H1 (cell line): ENCODE measurements at places on chromosomes 3 and 15. TPM values are rescaled to one million over a fixed set of nuclear protein-coding genes. Genes with fewer than 3 reads are reported as not detected.

Gene CPLX3
- not detected in 2 replicates for total RNA-seq

GRCh38 chr3:12185172-12185710, 26.5 kb upstream of the TIMP4 start:
- DNase-seq, result no peak

Gene SKOR1
- 0.11 TPM in 2 replicates for total RNA-seq

GRCh38 chr15:67832031-67832551, 6.8 kb downstream of the SKOR1 start:
- no peak for DNase-seq

GRCh38 chr3:8456412-8456811, 45.2 kb upstream of the LMCD1 start:
- DNase-seq, result no peak

DNA sequence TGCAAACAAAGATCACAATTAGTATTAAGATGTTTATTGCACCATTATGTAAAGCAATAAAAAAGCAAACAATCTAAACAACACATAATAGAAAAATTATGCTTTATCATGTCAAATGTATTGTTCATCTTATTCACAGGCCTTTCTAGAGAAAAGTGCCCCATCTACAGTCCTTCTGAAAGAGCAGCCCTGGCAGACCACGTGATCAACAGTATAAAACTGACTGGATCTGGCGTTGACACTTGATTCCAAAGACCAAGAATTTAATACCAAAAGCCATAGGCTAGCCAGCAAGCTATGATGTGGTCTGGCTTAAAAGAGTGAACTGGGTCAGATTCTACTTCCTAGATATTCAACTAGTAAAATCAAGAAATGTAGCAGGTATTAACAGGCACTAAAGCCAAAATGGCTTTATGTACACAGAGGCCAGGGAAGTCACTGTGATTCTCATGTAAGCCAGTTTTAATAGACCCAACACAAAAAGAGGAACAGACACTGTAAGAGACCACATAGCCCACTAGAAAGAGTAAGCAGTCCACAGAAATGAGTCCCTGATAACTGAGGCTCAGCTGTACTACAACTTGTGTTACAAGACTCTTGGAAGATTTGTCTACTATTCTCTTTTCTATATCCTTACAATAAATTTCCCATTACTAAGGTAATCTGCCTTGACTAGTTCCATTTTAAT, 32.5 kb downstream of the DMXL2 start:
- no peak for DNase-seq

Gene RTP1
- total RNA-seq, result 3.0 and 3.2 TPM in 2 replicates

GRCh38 chr3:16174389-16174788, at the start of gene GALNT15:
GALNT15 (plus strand) TSS chr3:16174680; CDS start chr3:16175152, 472 bp downstream.
- DNase-seq, result no peak

DNA sequence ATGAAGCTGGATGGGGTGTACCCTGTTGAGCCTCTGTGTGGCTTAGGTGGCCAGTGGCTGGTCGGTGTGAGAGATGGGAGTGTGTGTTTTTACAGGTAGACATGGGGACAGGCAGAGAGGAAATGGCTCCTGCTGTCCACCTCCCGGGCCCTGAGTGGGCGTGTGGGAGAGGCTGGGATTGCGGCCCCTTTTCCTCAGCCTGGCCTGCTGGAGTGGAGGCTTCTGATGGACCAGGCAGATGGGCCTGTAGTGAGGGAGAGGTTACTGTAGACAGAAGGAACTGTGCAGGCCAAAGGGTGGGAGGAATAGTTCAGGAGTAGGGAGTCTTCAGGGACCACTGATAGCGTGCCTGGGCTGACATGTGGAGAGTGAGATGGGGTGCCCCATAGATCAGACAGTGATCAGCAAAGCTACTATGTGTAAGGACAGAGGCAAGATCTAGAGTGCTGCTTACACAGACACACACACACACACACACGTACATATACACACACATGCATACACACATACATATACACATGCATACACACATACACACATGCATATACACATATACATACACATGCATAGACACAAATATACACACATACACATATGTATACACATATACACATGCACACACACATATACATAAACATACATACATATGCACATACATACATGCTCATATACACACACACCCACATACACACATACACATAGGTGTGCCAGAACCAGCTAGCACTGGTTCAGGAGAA, 26.4 kb downstream of the ACAA1 start:
- no peak for DNase-seq
